ENCODE measurements at places on chromosomes 6 and 20. TPM values are rescaled to one million over a fixed set of nuclear protein-coding genes. Genes with fewer than 3 reads are reported as not detected.
A peak's percentile ranks its signal among the peaks of the same experiment; 100 is the strongest.

FIG4 gene
- total RNA-seq: 11.4 TPM

RHAG gene
- not detected for total RNA-seq

HSPA12B gene
- not detected for total RNA-seq

TUBE1 gene
- 25.6 TPM for total RNA-seq

NKAPL gene
- total RNA-seq: not detected

ENPP3 gene
- total RNA-seq: not detected

HTR1E gene
- total RNA-seq: not detected

CLVS2 gene
- not detected for total RNA-seq

CDH26 gene
- total RNA-seq: 1.1 TPM

HCRTR2 gene
- not detected for total RNA-seq

ARFGEF3 gene
- total RNA-seq: 15.4 TPM

- DNase-seq: no peak
Observed at GRCh38 chr20:57434390-57434700, 43.1 kb downstream of the RBM38 start.

- DNase-seq: no peak
Observed at GRCh38 chr20:51484141-51484815, 58.2 kb downstream of the NFATC2 start.

- DNase-seq: peak; percentile 43
Observed at GRCh38 chr6:37168811-37169495, 999 bp upstream of the PIM1 start.

- DNase-seq: no peak
Observed at GRCh38 chr6:134502614-134503549, 185.0 kb upstream of the SGK1 start.

GRCh38 chr20:14288341-14289330 is 48.8 kb downstream of the FLRT3 start:
- DNase-seq: peak; percentile 9

DNA sequence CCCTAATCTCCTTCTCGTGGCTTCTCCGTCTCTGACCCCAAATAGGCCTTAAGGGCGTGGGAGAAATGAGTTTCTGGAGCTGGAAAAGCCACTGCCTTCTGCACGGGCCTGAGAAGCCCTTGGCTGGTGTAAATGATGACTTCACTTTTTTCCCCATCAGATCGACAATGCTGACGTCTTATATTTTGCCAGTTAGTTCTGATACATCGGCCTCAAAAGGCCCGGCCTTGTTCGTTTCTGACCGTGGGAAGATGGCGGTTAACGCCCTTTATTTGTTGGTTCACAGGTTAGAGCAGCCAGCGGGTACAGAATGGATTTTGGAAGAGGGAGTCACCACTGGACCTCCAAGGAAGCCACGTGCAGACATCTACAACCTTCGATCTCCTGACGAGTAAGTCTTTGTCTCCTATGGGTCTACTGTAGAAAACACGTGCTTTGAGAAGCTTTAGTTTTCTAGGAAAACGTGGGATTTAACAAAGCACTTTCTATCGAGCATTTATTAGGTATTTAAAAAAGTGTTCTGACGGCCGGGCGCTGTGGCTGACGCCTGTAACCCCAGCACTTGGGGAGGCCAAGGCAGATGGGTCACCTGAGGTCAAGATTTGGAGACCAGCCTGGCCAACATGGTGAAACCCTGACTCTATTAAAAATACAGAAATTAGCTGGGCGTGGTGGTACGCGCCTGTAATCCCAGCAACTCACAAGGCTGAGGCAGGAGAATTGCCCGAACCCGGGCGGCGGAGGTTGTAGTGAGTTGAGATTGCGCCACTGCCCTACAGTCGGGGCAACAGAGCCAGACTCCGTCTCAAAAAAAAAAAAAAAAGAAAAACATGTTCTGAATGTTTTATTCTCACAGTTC is 1.2 kb upstream of the ZNFX1 start:
- DNase-seq: no peak

DNA sequence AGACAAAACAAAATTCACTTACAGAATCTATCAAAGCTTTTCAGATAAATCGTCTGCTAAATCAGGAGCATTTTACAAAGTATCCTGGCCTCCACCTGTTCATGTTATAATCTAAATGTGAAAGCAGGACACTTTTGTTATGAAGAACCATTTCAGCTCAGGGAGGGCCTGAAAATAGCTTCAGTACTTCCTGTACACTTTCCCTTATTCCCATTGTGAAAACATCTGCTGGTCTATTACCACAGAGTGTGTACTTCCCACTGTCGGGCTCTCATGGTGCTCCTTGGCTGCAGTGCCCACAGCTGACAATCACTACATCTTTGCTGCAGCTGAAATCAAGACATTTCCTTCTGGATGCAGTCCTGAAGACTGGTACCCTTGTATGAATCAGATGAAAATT is 128.1 kb downstream of the OPRM1 start:
- DNase-seq: no peak

- no peak for DNase-seq
Observed at GRCh38 chr6:119541132-119541905, 191.8 kb upstream of the MAN1A1 start.

GRCh38 chr6:133207754-133208153 is 33.4 kb upstream of the EYA4 start:
- no peak for DNase-seq

GRCh38 chr20:34397096-34397495 is 34.0 kb downstream of the ITCH start:
- no peak for DNase-seq

- DNase-seq: no peak
Observed at GRCh38 chr20:3586093-3586492, 77.1 kb downstream of the GFRA4 start.

- DNase-seq: peak; percentile 79
Observed at GRCh38 chr20:46767127-46767761, 57.8 kb downstream of the SLC2A10 start.

GRCh38 chr20:28562510-28562898 is 2695.0 kb upstream of the DEFB115 start:
- DNase-seq: no peak

DNA sequence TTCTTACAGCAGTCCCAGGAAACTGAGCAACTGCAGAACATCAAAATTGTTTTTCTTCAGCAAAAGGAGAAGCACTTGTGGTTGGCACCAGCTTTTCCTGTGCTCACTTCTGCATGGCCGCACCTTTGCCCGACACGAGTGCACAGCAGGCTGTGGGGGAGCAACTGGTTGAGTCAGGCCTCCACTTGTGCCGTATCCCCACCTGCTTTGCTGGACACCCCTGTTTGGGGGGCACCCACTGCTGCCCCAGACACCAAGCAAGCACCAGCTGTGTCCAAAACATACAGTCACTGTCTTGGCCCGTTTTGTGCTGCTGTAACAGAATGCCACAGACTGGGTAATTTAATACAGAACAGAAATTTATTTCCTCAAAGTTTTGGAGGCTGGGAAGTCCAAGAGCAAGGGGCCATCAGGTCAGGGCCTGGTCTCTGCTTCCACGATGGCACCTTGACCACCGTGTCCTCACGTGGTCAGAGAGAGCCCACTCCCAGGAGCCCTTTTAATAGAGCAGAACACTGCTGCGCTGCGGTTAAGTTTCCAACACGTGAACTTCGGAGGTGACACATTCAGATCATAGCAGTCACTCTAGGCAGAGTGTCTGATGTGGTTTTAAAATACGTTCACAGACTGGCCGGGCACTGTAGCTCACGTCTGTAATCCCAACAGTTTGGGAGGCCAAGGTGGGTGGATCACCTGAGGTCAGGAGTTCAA is 8.7 kb upstream of the GMEB2 start:
- DNase-seq: no peak

DNA sequence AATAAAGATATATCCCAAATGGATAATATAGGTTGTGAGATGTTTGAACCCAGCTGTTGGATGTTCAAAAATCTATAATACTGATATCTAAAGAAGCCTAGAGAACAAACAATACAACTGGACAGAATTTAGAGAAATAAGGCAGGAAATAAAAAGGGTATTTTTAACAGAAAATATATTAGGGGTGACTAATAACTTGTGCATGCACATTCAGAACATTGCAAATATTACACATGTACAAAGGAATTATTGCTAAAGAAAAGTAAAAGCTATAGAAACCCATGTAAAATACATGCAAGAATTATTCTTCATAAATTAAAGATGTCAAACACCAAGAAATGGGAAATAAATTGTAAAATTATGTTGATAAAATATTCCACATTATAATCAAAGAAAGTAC is 32.7 kb upstream of the HCRTR2 start:
- DNase-seq: no peak

GRCh38 chr6:144543006-144543871 is 258.1 kb downstream of the UTRN start:
- peak; percentile 18 for DNase-seq

GRCh38 chr6:151963001-151963400 is 155.5 kb downstream of the ESR1 start:
- no peak for DNase-seq

DNA sequence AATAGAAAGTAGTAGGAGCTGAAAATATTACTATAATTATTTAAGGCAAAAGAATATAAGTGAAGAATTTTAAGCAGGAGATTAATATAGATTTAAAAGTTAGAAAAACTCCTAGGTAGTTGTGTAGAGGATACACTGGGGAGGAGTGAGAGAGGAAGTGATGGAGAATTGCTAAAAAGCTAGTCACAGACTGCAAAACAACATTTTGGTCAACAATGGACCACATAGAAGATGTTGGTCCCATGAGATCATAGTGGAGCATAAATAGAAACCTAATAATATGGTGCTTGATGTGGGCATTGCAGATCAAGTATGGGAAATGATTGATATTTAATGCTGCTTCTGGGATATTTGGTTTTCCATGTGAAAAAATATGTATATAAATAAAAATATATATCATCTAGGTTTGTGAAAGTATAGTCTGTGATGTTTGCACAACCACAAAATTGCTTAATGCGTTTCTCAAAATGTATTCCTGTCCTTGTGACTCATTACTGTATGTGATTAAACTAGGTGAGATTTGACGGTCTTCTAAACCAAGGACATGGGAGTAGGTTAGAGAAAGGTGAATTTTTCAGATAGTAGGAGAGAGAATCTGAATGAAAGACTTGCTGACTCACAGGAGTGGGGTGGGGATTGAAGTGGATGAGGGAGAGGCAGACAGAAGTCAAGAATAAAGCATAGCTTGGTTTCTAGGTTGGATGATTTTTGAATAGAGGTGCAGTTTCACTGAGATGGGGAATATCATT is 174.0 kb downstream of the BCKDHB start:
- DNase-seq: no peak

DNA sequence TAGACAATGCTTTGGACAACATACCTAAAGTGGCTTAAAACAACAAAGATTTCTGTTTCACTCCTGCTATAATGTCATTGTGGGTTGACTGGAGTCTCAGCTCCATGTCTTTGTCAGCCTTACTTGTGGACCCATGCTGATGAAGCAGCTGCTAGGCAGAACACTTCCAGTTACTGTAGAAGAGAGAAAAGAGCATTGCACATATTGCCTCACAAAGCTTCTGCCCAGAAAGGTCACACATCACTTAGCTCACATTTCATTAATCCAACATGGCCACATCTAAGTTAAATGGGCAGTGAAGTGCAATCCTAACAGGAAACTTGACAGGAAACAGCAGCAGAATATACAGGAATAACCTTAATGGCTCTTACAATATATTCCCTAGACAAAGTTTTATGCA is 480.5 kb upstream of the HTR1E start:
- DNase-seq: no peak

DNA sequence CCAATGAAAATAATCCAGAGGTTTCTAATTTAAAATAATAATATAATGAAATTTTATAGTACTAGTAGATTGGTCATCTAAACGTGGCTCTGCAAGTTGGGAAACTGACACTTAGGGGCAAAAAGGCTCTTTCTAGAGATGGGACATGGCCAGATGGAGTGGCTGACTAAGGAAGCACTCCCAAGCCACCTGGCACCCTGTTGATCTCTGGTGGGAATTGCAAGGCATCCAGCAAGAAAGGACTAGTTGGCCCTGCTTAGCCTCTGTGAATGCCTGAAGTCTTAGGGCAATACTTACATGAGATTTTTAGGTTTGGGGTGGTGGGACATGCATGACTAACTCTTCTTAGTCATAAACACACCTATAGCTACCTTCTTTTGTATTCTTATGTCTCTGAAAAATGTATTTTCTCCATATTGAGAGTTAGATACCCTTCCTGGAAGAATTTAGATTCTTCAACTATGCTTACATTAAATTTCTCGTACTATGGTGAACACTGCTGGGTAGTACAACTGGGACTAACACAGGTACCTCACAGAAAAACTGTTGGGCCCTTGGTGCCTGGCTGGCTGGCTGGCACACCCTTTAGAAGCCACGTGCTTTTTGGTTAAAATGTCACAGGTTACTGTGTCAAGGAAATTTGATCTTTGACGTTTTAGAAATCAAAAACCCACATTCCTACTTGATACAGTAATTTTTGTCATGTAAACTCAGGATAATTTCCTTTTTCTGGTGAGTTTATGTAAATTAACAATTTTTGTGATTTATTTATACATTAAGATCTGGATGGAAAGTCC is 25.0 kb upstream of the SH3BGRL2 start:
- DNase-seq: no peak
